ENCODE measurements at places on chromosomes 16 and 17.

- DNase-seq: no peak
Measured at GRCh38 chr16:88010968-88011483, 59.8 kb downstream of the BANP start.

- DNase-seq: no peak
Measured at GRCh38 chr17:29190039-29190438, 9.8 kb upstream of the MYO18A start.

- no peak for DNase-seq
Measured at GRCh38 chr16:26491101-26491670, 575.5 kb upstream of the C16orf82 start.

GRCh38 chr17:48262982-48263730, 155.6 kb downstream of the SNX11 start:
- DNase-seq: no peak

DNA sequence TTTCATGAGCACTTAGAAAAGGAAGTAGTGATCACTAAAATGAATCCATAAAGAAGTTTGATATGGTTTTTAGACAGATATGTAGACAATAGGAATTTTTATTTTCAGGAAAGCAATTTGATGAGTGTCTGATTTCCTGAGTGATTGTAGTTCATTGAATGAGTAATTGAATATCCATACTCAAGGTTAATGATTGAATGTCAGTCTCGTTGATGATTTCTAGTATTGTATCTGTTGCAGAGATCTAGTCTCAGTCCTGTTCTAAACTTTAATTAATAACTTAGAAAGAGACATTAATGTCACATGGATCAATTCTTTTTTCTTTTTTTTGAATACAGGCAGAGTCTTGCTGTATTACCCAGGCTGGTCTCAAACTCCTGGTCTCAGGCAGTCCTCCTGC, 78.3 kb downstream of the NLK start:
- no peak for DNase-seq

- no peak for DNase-seq
Measured at GRCh38 chr17:32671896-32672295, 185.1 kb downstream of the CDK5R1 start.

DNA sequence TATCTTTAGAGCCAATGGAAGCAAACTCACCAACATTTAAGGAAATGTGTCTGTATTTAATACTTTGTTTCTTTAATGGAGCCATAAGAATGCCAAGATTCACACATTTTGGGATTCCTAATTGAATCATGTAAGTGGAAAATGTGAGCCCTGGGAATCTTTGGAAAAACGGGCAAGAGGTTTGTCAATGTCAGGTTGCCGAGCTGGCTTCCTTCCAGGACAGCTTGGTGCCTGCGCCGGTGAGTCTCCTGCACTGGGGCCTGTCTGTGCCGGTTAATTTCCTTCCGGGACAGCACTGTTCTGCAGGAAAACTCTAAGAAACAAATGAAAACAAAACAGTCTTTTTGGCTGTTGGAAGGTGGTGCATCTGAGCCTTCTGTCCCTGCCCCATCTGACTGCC, 210.6 kb downstream of the HAPSTR1 start:
- DNase-seq: no peak

- DNase-seq: no peak
Measured at GRCh38 chr17:290626-291025, 62.0 kb downstream of the RPH3AL start.

GRCh38 chr16:7217797-7218196, 114.8 kb upstream of the RBFOX1 start:
- DNase-seq: no peak

- no peak for DNase-seq
Measured at GRCh38 chr17:50220811-50221210, 19.4 kb upstream of the COL1A1 start.

DNA sequence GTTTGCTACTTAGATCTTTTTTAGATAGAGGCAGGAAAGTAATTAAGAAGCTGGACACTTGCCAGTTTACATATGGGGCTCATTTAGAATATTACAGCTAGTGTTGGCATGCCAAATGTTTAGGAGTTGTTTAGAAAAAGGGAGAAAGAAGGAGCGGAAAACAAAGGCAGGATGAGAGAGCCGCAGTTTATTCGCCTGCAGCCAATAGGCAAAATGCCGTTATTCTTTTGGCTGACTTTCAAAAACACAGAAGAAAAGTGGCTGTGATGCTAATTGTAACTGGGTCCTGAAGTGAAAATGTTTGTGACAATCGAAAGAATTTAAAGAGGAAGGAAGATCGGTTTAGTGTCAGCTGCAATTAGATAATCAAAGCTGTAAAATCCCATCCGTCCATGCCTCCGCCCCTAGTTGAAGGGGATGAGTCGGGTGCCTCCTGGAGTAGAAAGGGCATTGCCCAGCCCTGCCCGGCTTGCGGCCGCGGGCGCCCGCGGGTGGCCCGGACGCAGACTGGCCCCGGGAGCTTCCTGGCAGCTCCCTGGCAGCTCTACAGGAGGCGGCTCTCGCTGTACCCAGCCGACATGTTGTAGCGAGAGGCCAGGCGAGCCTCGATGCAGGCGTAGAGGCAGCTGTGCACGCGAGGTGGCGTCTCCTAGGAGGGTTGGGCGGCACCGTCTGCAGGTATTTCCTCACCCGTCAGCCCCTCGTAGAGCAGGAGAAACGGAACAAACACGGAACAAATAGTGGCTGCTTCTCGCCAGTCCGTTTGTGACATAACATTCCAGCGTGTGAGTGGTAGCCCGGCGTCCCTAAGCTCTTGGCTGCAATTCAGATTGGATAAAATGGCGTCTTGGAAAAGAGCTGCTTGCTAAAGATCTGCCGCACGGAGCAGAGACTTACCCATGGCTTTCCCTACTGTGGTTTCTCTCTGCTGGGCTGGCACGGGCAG, 82.2 kb downstream of the TNRC6C start:
- DNase-seq: no peak

DNA sequence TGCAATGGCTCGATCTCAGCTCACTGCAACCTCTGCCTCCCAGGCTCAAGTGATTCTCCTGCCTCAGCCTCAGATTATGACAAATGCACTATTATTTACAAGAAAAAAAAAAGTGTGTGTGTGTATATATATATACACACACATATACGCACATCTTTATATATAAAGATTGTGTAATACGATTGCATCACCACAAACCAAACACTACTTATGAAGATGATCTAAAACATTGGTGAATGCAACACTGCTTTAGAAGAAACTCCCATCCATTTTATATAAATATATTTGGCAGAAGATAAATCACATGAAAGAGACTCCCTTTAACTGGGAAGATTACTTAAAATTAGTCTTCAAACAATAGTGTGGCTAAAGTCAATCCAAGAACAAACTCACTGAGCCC, 96.7 kb downstream of the SYCE1L start:
- DNase-seq: no peak

DNA sequence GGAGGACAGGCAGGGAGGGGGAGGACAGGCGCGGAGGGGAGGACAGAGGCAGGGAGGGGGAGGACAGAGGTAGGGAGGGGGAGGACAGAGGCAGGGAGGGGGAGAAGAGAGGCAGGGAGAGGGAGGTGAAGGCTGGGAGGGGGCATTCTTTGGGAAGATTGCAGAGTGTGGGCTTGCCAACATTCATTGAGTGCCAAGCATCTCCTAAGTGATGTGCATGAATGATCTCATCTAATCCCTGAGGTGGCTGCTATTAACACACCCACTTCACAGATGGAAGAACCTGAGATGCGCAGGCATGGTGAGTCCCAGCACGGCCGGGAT, 58.3 kb downstream of the NT5M start:
- no peak for DNase-seq

- no peak for DNase-seq
Measured at GRCh38 chr17:30600830-30601494, 123.8 kb downstream of the GOSR1 start.

DNA sequence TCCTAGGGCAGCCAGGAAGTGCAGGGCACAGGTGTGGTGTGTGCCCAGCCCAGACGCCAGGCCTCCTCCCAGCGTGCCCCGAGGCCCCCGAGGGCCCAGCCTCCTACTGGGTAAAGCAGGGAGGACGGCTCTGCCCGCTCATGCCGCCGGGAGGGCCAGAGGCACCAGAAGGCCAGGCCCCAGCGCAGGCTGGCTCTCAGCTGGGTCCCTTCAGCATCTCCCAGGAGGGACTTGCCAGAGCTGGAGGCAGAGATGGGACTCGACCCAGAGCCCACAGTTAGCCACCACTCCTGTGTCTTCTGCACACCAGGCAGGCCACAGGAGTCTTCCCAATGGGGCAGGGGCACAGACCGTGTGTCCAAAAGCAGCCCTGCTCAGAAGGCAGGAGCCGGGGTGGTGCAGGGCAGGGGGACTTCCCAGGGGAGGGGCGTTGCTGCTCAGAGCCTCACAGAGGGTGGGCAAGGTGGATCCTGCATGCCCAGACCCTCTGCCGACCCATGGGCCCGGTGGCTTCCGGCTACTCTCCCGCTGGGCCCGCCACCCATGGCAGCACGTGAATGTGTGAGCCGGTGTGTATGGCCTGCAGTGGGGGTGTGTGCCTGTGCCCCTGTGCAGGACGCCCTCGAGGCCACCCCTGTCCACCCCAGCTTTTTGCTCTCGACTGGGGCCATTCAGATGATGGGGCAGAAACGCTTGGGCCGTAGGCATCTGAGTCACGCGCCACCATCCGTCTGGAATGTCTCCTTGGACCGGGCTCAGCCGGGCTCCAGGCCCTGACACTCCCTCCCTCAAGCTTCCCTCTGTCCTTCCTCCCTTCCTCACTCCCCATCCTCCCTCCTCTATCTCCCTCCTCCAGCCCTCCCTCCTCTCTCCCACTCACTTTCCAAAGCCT, 5.7 kb upstream of the ZNF469 start:
- no peak for DNase-seq

GRCh38 chr17:82121660-82122629, 23.9 kb upstream of the FASN start:
- DNase-seq: no peak

DNA sequence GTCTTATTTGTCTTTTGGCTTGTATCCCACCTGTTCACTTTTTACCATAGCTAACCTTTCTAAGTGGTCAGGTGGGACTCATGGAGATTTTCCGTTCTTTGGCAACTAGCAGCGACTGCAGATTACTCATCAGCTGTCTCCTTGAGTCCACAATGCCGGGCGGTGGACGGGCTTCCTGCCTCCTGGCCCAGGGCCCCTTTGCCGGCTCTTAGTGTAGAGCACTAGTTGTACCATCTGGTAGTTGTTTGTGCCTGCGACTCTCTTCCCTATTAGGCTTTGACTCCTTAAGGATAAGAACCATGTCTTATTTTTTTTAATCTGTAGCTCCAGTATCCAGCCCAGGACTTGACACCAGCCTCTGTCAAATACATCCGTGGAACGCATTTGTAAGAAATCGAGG, 399.9 kb downstream of the WWOX start:
- no peak for DNase-seq

GRCh38 chr16:4152267-4152666, 36.0 kb upstream of the ADCY9 start:
- no peak for DNase-seq

DNA sequence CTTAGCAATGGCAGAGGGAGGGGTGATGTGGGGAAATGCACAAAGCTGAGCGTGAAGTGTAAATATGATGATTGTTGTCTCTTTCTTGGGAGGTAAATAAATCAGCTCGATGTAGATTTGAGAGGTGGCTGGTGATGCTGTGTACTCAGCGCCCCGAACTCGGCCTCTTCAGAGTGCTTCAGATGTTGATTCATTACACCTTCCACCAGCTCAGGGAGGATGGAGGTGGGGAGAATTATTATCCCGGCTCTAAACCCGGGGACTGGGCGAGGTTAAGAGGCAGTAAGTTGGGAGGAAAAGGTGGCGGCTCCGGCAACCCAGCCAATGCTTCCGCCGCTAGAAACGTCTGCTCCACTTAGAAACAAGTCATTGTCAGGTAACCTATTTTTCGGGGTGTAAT, 86.5 kb downstream of the RPA1 start:
- DNase-seq: no peak

GRCh38 chr17:34435182-34435928, 72.3 kb upstream of the CCL1 start:
- DNase-seq: no peak

DNA sequence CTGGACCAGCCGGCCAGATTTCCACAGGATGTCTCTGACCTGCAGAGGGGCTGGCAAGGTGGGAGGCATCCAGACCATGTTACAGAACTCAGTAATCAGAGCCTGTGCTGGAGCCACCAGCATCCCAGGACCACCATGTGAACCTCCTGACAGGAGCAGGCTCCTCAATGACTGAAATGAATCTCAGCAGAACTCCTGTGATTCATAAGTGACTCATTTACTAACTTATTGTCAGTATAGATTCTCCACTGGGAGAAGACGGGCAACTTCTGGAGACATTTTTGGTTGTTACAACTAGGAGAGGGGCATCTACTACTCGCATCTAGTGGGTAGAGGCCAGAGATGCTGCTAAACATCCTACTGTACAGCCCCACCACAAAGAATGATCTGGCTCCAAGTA, 3.1 kb upstream of the WWOX start:
- DNase-seq: no peak

DNA sequence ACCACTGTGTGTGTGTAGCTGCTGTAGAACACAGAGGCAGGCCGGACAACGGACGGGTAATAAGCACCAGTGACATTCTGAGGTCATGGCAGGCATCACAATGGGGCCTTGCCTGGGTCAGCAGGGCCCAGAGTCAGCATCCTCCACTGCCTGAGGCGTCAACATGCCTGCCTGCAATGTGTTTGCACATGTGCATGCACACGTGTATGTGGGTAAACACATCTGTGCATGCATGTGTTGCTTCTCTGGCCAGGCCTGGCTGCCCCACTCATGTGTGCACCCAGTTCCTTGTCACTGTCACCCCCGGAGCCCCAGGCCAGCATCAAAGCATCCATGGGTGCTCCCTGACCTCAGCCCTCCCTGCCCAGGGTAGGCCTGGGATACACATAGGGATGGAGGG, 43.3 kb downstream of the LGALS9 start:
- no peak for DNase-seq

Data from stimulated activated CD8-positive, alpha-beta memory T cell treated with anti-CD3 and anti-CD28 coated beads, Interleukin-7, amount 100 ng/mL, for 1 hour (primary cell).